ENCODE measurements at places on chromosomes 1 and 21.

DNA sequence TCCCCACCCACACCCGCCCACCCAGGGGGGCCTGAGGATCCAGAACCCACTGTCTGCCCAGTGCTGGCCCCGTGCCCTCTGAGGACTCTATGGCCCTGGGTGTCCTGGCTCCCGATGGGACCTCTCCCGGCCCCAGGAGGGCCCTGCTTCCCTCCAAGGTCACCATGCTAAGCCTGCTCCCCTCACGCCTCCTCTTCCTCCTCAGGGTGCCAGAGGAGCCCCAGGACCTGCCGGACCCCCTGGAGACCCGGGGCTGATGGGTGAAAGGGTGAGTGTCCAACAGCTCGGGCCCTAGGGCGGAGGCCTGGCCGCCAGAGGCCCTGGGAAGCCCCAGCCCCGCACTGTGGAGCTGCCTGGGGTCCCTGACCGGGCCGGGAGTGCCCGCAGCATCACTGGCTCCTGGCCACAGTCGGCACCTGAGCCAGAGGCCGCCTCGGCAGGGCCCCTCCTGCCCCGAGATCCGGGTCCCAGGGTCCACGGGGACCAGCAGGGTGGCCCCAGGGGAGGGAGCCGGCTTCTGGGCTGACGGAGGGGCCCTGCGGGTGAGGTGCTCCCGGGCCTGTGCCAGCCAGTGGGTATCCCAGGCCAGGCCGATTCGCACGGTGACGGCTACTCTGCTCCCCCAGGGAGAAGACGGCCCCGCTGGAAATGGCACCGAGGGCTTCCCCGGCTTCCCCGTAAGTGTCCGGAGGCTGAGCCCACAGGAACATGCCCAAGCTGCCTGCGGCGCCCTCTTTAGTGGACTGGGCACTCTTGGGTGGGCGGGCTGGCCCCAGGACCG lies 16.1 kb downstream of the COL6A1 start:
- no peak for DNase-seq

DNA sequence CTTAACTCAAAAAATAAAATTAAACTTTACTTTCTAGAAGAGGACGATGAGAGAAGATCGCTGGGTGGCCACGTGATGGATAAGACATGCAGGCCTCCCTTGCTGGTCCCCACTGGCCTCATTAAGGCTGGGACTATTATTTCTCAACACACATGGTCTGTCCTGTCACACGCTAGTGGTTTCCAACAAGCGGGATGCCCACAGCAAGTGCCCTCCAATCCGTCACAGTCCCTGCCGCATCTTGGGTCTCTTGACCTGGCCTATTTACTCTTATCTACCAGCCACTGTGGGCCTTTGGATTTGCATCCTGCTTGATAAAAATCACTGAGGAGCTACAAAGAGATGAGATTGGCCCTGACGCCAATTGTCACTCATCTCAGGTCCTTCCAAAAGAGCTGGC lies 30.0 kb downstream of the CAPZB start:
- no peak for DNase-seq

- no peak for DNase-seq
Observed at GRCh38 chr1:42272920-42273319, 62.1 kb downstream of the FOXJ3 start.

GRCh38 chr1:85555867-85556573 lies 24.5 kb upstream of the CCN1 start:
- DNase-seq: no peak

DNA sequence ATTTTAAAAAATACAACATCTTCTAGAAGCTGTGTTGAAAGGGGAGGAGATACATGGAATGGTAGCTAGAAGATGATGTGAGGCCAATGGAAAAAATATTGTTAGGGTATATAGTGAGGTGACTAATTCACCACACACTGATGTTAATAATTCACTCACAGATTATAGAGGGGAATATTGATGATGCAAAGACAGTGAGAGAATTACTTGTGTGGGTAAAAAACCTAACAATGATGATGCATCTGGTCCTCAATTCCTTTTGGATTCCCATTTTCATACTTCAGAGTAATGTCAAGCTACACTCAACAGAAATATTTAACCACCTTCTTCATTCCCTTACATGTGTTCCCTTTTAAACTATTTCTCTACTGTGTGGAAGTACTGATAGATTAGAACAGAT lies 169.5 kb upstream of the DPYD start:
- DNase-seq: no peak

- DNase-seq: no peak
Observed at GRCh38 chr1:92362970-92363369, 64.1 kb downstream of the RPAP2 start.

DNA sequence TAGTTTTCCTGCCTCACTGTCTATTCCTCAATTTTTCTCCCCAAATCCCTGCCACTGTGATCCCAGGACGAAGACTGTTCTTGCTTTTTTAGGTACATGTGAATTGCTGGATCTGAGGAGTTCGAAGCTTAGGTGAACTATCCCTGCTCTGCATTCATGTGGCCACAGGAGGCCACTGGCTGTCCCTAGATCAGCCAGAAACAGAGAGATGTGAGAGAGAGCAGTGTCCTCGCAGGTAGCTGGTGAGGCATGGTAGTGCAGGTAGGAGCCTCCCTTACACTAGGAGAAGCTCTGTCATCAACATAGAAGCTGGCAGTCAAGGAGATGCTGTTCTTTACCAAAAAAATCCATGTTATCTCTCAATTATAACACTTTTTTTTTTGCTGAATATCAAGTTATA lies 71.5 kb downstream of the USP24 start:
- no peak for DNase-seq

GRCh38 chr1:106268070-106268469 lies 788.4 kb upstream of the PRMT6 start:
- no peak for DNase-seq

DNA sequence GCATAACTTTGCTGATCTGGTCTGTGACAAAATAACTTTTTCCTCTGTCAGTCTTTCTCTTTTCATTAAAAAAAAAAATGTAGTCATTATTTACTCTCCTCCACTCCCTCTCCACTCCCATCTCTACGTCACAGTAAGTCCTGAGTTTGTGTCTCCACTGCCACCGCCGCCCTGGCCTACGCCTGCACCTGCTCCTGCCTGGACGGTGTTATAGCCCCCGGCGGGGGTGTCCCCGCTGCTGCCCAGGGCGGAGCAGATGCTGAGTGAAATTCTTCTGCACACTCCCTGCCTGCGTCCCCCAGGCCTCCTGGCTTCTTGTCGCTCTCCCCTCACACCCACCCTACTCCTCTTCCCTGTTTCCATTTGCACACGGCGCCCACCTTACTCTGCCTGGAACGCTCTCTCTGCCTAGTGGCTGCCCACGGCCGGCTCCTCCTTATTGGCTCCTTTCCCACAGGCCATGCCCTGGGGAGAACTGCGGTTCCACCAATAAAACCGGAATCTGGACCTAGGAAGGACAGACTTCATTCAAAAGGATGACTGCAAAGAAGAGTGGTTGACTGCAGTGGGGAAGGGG lies 55.2 kb upstream of the C1orf174 start:
- no peak for DNase-seq

DNA sequence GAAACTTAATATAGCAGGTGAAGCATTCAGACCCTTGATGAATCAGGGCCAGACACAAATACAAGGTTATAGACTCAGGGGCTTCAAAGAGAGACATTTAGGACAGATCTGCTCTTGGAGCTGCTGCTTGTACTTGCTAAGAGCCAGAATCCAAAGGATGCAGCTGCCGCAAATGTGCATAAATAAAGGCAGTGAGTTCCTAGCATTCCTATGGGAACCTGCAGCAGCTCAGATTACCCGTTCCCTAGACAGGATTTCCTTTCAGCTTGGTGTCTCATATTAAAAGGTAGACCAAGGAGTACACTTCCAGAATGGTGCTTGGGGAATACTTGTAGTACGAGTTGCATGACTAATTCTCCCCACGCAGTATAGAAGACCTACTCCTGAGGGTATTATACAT lies 9.7 kb upstream of the LRRC53 start:
- DNase-seq: no peak

GRCh38 chr1:201773764-201774163 lies 55.2 kb upstream of the IPO9 start:
- no peak for DNase-seq

DNA sequence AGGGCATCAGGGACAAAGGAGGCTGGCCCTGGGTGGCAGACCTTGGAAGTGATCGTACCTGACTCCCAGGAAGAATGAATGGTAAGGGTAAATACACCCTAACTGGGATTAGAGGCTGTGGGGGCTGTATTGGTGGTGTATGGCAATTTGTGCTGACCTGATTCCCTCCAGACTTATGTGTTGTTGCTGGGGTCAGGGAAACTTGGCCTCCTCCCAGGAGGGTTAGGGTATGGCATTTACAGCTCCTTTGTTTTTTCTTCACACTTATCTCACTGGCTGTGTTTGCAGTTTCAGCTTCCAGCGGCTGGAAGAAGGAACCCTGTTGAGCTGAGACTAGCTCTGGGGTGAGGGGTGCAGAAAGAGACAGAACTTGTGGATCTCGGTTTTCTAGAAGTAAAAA lies 8.2 kb downstream of the VANGL1 start:
- DNase-seq: no peak

- no peak for DNase-seq
Observed at GRCh38 chr21:46050668-46051378, 47.1 kb upstream of the COL6A2 start.

GRCh38 chr1:216518844-216519627 lies 95.8 kb upstream of the USH2A start:
- no peak for DNase-seq

DNA sequence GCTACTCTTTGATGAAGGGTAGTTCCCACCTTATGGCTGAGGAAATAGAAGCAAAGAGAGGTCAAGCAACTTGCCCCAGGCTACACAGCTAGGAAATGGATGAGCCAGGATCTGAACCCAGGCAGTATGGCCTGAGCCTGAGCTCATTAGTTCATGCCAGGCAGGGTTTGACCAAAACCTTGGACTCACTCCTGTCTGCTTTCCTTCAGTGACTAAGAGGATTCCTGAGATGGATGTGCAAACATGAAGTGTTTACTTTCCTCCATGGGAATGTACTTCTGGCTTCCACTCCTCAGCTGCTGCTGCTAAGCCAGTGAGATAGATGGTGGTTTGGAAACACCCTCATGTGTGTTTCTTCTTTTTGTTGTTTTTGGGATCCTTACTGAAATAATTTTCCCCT lies 35.1 kb upstream of the ERRFI1 start:
- DNase-seq: no peak

GRCh38 chr1:5379176-5379759 lies 613.0 kb downstream of the NPHP4 start:
- DNase-seq: no peak

- DNase-seq: no peak
Observed at GRCh38 chr1:206900149-206900548, 2.9 kb downstream of the IL24 start.

GRCh38 chr21:42523211-42523610 lies 9.6 kb downstream of the SLC37A1 start:
- DNase-seq: no peak

DNA sequence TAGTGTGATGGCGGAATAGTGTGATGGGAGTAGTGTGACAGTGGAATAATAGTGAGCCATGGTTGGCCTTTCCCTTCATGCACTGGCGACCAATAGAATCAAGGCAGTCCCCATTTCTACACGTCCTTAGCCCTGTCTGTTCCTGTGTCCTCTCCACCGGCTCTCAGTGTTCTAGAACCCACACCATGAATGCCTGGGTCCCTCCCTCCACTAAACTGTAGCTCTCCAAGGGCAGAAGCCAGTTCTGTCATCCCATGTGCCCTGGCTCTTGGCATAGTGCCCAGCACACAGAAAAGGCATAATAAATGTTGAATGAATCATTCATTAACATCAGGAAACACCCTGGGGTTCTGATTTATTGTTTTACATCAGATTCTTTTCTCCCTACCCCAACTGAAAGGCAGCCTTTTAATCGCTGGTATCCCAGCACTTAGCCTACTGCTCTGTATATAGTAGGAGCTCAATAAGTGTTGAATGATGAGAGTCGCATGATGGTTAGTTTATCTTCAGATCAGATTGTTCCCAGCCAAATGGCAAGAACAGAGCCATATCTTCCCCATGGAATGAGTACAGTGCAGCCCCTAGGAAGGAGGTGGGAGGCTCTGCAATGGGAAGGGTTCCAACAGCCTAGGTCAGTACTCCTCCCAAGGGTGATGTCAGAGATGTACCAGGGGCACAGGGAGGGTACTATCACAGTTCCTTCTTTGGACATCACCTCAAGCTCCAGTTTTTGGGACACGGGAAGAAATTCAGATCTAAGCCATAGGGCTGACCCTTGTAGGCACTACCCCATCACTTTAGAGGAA lies 325.7 kb downstream of the HHAT start:
- DNase-seq: no peak

DNA sequence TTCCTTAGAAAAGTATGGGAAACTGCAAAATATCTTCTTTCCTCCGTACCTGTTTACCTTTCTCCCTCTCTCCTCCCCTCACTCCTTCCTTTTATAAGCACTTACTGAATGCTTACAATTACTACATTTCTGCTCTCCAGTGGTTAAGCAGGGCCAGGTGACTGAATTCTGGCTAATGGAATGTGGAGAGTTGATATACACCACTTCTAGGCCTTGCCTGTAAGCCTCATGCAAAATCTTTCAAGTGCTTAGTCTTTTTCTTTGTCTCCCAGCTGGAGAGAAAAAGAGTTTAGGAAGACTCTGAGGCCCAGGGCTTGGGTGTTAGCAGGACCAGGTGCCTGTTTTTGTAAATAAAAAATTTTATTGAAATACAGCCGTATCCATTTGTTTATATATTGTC lies 77.7 kb upstream of the CACNA1E start:
- no peak for DNase-seq

DNA sequence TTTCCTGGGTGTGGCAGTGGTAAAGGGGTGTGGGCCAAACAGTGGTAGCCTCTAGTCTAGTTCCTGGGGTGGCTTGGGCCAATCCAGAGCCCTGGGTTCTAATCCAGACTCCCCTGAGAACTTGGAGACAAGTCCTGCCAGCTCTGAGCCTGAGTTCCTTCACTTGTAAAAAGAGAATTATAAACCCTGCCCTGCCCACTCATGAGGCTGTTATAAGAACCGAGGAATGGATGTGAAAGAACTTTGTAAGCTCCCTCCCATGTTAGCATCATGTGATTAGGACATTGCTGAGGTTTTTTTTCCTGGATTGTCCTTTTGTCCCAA lies 131.0 kb downstream of the RRAGC start:
- no peak for DNase-seq

GRCh38 chr1:19708567-19709110 lies 44.0 kb downstream of the HTR6 start:
- no peak for DNase-seq

GRCh38 chr1:62022382-62022983 lies 172.2 kb upstream of the L1TD1 start:
- DNase-seq: no peak

- DNase-seq: no peak
Observed at GRCh38 chr1:70915258-70916033, 132.2 kb downstream of the PTGER3 start.

DNA sequence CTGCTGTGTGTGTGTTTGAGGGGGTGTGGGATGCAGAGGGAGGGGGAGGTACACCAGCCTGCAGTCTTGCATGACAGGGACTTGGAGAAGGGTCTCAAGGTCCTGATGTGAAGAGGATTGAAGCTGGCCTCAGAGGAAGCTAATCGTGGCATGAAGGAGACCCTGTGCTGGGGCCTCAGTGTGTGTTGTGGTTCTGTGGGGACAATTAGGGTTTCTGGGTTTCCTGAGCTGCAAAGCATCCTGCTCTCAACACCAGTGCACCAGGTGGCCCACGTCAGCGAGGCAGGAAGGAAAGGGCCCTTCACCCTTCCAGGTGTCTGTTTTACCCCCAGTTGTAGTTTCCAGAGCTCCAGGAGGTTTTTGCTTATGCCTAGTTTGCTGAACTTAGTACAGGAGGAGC lies 52.8 kb downstream of the TENT5C start:
- peak; percentile 26 for DNase-seq

Measured in stimulated activated CD8-positive, alpha-beta memory T cell treated with anti-CD3 and anti-CD28 coated beads, Interleukin-2, amount 100 ng/mL, for 1 hour (primary cell).